ENCODE measurements at places on chromosomes 6 and 20.

DNA sequence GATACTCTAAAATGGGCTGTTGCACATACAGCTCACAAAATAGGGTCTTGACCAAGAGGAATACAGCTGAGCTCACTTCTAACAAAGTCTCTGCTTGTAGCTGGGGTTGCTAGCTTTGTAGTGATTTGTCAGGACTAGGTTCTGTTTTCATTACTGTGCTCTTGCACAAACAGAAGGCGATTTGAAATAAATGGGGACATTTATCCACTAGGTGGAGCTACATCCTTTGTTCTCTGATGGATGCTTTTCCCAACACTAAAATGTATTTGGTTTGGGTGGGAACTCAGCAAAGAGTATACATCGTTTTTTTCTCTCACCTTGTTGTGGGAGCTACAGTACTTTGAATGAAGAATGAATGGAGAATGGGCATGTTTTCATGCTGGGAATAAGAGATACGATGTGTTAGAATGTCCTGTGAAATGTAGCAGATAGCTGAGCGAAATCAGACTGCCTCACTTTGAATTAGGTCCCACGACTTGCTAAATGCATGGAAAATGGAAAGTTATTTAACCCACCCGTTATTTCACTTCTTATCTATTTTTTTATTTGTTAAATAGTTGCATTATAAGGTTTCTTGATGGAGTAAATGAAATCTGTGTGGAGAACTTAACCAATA is 494.7 kb upstream of the MAP3K7 start:
- no peak for DNase-seq

DNA sequence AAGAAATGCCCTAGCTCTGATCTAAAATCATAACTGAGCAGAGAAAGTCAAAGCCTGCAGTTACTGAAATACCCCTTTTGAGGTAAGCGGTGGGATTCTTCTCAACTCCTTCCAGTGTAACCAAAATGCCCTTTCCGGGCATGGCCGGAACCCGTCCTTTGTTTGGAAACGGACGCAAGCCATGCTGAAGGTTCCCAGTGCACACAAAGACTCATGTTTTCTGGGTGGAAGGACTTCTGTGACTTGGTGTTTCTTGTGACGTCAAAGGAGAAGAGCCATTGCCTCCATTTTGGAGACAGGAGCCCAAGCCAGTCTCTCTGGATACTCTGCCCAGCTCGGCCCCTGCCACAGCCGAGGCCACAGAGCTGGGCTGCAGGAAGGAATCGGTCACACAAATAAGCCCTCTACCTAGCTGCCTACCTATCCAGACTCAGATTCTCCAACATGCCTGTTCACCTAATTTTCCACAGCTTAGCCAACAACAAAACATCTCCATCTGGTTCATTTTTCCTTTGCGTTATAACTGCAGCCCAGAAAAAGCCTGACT is 182.8 kb downstream of the TBXT start:
- DNase-seq, result no peak

GRCh38 chr20:13991311-13991710 is 897 bp upstream of the SEL1L2 start:
- no peak for DNase-seq

GRCh38 chr6:25875926-25876602 is 2.0 kb upstream of the SLC17A3 start:
- peak; percentile 21 for DNase-seq

DNA sequence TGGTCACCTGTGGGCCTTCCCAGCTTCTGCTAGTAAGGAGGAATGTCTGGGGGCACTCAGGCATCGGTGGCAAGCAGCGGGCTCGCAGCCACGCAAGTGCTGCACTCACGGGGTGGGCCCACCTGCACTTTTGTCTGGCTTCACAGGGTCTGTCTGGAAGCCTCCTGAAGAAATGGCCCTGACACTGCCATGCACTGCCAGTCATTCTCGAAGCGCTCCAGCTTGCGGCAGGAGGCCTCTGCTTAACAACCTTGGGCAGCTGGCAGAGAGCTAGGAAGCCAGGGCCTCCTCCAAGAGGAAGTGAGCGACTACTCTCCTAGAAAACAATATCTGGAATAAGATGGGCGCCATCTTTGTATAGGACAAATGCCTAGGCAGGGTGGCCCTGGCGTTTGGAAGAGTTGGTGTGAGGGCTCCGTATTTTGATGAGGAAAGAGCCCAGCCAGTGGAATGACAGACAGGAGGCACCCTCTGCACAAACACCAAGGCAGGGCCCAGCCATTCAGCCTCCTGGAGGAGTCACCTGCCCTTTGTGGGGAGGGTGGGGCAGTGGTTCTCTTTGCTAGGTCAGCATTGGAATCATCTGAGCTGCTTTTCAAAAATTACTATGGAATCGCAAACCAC is 113.9 kb downstream of the SYNDIG1 start:
- no peak for DNase-seq

DNA sequence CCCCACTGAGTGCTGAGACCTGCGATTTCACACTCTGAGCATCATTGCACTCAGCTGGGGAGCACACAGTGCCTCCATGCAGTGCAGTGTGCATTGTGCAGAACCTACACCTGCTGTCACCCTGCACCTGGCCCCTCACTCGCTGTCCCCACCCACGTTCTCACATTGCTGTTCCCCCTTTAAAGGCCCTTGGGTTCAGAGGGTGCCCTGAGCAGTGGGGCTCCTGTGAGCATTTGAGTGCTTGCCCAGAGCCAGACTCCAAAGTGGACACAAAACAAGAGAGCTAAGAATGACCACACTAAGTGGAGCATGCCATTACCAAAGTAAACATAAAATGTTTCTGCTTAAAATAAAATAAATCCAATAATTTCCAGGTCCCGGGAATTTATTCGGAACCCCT is 131.0 kb upstream of the CST7 start:
- no peak for DNase-seq

GRCh38 chr20:17445543-17445942 is 85.6 kb downstream of the BFSP1 start:
- no peak for DNase-seq

All from testis (tissue), 5 donors.